ENCODE measurements at places on chromosomes 5 and 9.

DNA sequence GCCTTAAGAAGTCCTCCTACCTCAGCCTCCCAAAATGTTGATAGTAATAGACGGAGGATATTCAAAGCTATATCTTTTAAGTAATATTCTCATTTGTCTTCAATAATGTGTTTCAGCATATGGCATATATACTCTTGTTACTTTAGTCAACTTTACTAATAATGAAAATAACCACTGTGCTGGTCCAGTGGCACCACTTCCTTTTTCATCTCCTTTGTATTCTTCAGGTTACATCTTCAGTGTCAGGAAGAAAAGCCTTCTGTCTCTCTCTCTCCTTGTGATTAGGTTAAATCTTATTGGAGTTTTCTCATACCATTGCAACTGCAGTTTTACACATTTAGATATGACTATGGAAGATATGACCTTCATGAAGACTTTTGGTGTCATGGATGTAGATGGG lies 31.3 kb downstream of the PARP8 start:
- no peak for DNase-seq

DNA sequence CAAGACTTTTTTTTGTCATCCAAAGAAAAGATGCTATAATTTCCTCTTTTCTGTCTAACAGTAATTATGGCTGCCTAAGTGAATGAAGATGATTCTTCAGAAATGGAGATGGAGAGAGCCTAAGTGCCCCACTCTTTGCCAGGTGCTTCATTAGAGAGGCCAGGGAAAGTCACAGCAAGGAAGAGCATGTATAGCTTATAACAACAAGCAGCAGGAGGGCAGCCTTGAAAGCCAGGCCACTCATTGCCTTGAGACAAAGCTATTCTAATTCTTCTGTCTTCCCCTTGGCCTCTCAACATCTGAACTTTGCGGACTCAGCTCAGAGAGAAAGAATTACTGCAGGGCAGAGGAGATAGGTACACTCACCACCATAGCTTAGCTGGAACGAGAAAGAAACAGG lies 112.0 kb upstream of the ZNF366 start:
- no peak for DNase-seq

DNA sequence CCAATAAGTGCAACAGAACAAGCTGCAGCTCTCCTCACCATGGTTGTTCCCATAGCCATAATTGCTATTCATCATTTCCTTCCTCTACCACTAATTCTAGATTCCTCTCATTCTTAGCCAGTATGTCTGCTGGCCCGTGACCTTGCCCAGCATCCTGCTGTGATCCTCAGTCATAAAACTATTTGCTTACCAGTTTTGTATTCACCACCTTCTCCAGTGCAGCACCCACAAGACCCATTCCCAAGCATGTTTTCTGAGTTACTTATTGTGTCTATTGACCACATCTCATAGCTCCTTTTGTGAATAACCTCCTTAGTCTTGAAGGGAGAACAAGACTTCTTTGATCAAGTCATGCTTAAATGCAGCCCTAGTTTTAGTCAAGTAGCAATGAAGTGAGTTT lies 488.0 kb upstream of the CTNND2 start:
- no peak for DNase-seq

- no peak for DNase-seq
Observed at GRCh38 chr5:34563931-34564709, 92.0 kb upstream of the RAI14 start.

DNA sequence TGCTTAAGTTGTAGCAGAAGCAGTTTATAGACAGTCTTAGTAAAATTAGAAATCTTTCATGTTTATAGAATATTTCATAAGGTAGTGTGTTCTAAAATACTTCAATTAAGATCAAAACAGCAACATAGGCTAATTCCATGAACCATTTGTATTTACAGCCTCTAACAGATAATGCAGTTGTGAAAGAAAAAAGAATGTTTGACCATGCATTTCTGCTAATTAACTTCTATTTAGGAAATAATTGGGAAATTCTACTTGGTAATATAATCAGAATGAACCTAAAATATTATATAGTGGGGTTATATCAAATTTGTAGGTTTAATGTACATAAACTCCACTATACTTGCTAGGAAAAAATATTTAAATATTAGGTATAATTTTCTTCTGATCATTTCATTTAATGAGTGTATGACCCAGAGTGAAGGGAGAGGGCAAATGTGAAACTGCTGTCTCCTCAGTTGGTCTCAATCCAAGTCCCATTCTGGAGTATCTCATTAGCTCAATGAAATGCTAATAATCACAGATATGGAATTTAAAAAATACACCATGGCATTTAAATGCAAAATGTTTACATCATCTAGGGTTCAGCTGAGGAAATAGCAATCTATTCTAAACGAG lies 34.9 kb downstream of the ALDH1A1 start:
- DNase-seq = no peak

DNA sequence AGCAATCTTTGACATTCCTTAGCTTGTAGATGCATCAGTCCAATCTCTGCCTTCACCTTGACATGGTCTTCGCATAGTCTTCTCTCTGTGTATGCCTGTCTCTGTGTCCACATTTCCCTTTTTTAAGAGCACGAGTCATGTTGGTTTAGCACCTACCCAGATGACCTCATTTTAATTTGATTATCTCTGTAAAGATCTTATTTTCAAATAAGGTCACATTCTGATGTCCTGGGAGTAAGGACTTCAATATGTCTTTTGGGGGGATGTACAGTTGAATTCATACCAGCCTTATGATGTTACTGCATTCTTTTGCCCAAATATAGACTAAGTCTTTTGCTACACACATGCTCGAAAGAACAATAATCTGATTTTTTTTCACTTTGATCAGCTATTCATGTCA lies 6.9 kb downstream of the KCTD16 start:
- no peak for DNase-seq

DNA sequence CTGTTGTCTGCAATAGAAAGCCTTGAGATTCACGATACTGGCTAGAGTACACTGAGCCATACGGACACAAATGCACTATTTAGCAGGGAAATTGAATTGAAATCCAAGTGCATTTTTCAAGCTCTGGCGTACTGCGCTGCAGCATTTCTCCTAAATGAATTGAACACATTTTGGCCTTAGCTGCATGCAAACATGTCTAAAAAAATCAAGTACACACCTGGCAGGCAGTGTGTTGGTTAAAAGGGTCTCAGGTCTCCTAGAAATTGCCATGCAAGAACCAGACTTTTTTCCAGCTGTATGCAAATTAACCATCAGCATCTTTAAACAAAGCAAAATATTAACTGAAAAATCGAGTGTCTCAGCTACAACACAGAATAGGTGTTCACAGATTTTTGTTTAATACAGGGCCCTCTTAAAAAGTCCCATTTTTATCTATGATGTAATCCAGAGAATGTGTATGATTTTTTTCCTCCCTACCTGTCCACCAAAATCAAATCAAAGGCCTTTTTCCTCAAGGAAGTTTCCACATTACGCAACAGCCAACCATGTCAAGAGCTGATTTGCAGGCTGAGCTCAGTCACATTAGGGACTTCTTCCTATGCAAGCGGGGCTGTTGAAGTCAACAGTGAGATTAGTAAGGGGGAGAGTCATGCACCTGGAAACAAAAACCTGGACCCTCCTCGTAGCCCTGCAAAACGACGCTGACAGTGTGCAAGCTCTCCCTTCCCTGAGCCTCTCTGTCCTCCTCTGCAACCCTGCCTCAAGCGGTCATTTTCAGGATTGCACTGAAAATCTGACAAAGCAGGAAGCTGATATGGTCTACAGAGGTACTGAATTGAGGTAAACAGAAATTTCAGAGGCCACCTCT lies 14.1 kb upstream of the SFXN1 start:
- DNase-seq = peak; percentile 89

DNA sequence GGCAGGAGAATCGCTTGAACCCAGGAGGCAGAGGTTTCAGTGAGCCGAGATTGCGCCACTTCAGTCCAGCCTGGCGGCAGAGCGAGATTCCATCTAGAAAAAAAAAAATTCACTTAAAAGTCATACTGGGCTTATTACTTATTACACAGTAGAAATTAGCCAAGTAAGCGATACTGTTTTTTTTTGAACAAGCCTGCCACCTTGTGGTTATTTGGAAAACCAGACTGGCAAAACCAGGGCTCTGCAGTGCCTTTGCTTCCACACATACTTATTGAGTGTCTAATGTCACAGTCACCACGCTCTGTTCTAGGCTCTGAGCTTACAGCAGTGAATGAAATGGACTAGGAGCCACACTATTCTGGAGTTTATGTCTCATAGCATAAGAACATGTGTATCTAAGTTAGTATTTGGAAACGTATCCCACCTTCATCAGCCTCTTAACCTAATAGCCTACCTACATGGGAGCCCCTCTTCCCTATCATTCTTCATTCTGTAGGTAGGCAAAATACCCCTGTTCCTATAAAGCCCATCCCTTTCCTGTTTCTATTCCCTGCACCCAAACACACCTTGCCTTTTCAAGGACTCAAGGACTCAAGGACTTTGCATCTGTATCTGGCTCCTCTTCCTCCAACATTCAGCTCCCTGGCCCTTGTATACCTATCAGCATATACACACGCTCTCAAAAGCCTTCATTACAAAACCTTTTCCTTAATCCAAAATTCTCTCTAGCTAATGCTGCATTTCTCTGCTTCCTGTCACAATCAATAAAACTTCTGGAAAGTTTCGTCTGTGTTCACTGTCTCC lies 13.9 kb upstream of the BASP1 start:
- peak; percentile 19 for DNase-seq

- DNase-seq = no peak
Observed at GRCh38 chr5:104372796-104373195, 810.2 kb upstream of the NUDT12 start.

GRCh38 chr9:136694163-136694871 lies 7.1 kb upstream of the AGPAT2 start:
- DNase-seq = peak; percentile 44

DNA sequence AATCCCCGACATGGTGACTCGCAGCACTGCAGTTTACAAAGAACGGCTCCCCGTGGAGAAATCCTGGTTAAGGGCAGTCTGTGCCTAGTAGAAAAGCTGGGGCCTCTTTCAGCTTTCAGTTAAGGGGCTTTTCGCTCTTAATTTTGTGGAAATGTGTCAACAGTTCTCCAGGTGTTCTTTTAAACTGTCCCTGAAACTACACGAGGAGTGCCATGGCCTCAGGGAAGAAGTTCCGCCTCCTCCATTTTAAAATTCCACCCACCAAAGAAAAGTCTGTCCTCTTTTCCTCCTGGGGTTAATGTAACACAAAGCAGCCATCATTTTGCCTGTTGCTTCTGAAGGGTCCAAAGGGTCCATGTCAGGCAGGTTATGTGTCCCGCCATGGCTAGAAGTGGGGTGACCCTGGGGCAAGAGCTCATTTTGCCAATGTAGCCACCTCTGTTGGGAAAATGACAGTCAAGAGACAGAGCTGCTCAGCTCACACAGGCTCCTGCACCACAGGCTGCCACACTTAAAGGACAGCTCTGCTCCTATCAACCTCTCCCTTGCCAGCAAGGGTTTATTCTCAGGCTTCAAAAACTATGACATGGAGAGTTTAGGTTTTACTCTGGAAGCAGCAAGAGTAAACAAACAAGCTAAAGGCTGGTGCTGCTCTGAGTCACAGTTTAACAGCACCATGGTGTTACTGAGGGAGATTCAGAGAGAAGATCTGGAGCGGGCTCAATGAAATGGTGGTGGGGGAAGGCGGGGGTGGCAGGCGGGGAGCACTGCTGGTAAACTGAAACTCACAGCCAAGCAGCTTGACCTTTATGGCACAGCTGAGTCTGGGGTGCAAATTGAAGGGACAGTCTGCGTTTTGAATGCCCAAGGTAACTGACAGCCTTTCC lies 3.2 kb downstream of the WHRN start:
- no peak for DNase-seq

- no peak for DNase-seq
Observed at GRCh38 chr5:143390941-143391340, 12.5 kb downstream of the NR3C1 start.

GRCh38 chr9:124174433-124174832 lies 83.3 kb upstream of the NEK6 start:
- no peak for DNase-seq

GRCh38 chr5:34843497-34843896 lies 4.5 kb downstream of the TTC23L start:
- no peak for DNase-seq

- DNase-seq = no peak
Observed at GRCh38 chr5:17218353-17219005, 1.0 kb downstream of the BASP1 start.

- peak; percentile 66 for DNase-seq
Observed at GRCh38 chr5:80254767-80255430, 949 bp downstream of the SERINC5 start.

DNA sequence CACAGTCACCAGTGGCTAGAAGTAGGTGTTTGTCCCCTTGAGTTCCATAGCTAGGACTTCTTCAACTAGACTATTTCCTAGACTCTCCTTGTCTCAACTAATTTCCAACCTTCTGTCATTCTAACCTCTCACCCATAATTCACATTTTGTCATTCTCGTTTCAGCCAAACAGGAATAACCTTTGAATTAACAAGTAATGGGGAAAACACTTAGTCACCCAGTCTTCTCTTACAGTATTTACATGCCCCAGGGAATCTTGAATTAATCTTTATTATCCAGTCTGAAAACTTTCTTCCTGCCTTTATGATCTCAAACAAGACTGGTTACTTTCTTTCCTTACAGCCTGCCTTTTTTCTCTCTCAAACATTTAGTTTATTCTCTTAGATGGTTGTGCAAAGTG lies 63.3 kb upstream of the RUSC2 start:
- no peak for DNase-seq

GRCh38 chr5:14902826-14903560 lies 31.4 kb upstream of the ANKH start:
- DNase-seq = no peak

DNA sequence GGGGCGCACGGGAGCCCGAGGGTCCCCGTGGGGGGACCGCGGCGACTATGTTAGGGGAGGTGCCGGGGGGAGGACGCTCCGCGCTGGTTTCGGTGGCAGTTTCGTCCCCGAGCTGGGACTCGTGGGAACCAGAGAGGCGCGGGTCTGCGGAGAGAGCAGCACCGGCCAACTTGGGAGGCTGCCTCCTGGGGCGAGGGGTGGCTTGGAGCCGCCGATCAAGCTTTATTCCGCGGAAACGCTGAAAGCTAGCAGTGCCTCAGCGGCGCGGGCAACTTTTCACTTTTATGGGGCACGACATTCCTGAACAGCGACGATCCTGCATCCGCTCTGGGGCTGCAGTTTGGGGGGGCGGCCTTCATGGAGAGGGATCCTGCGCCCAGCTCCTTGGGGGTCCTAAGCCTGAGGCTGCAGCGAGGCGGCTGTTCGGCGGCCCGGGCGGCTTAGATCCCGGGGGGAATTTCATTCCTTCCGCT lies 369 bp downstream of the OCLN start:
- DNase-seq = no peak

DNA sequence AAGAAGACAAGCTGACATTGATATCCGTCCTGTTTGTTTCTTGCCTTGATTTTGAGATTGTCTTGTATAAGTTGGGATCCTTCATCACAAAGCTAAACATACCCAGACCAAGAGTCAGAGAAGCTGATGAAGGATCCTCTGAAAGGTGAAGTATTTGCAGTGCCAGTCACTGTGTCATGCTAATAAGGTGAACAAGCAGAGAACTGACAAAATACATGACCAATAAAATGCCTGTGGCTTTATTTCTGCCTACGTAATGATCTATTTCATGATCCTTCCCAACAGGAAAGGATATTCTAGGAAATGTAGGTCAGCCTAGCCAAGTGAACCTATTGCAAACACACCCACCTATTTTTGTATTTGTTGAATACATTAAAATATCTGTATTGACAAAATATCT lies 351.3 kb upstream of the CDH9 start:
- DNase-seq = no peak

- no peak for DNase-seq
Observed at GRCh38 chr5:172902497-172903472, 56.4 kb upstream of the RPL26L1 start.
